ENCODE measurements at places on chromosomes 1 and 21.

DNA sequence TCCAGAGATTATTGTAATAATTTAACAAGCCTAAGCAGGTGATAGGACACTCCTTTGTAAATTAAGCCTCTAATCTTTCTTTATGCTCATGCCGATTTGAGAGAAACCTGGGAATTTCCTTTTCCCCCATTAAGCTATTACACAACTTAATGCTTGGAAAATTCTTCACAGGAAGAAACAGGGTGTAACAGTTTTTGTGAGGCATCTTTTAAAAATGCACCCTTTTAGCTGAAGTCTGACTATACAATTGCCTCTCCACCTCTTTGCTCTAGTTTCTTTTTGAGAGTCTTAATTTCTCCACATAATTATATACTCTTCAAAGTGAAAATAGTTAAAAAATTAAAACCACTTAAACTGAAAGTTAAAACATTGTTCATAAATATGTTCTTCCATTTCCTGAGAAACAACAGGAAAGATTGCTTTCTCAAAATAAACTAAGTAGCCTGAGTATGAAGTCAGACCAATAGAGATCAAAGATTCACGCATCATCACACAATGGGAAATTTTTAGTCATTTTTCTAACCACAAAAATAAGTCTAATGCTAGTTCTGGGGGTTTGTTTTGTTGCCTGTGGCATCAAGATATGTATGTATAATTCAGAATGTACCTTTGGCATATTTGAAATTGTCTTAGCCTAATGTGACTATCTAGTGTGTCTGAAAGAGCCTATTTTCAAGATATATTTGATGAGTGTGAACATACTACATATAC lies 34.7 kb downstream of the LRRC8D start:
- DNase-seq: no peak

DNA sequence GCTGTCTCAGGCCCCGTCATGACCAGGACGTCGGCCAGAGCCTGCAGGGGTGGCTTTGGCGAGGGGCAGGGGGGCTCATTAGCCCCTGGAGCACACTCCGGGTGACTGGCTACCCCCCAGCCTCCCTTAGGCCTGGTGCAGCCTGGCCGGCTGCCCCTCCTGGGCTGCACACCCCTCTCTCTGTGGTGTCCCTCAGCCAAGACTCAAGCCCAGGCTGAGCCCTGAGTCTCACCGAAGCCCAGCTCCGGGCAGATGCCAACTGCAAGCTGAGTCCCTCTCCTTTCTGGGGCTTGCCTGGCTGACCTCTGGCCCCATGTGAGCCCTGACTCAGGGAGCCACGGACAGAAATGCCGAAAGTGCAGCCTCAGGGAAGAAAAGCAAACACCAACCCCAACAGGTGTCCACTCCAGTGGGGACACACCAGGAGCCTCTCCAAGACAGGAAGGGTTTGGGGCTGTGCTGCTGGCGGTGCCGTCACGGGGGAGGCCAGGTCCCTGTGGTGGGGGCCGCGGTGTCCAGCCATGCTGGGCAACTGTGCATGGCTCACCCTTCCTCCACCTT lies 5.3 kb upstream of the IBA57 start:
- DNase-seq: no peak

- DNase-seq: no peak
Measured at GRCh38 chr21:33668180-33668579, 25.9 kb downstream of the ITSN1 start.

GRCh38 chr1:231866392-231867331 lies 240.1 kb downstream of the DISC1 start:
- DNase-seq: peak; percentile 8

DNA sequence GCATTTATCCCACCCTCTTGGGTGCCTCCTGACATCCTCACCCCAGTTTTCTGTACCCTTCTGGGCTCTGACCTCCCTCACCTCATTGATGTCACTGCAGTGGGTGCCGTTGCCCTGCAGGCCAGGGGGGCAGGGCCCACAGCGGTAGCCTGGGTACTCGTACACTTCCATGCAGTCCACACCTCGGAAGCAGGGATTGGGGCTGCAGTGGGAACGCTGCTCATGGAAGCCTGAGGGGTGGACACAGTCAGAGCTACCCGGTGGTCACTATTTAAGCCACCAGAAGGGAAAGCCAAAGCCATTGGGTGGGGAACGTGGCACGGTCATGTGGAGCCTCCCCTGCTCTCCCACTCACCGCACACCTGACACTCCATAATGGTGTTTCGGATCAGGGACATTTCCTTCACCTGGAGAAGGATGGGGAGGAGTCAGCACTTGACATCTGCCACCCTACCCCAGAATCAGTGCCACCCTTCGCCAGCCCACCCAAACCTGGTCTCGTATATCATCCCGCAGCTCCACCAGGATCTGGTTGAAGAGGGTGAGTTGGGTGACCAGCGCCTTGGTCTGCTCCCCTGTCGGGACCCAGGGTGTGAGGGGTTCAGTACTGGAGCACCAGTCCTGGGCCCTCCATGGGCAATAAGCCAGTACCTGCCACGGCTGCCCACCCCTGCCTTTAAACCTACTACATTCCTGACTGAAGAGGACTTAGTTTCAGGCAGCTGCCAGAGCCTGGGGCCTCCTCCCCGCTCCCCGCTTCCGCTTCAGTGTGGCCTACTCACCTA lies 4.8 kb downstream of the THBS3 start:
- no peak for DNase-seq

GRCh38 chr1:186059752-186060151 lies 315.3 kb downstream of the TPR start:
- no peak for DNase-seq

- no peak for DNase-seq
Measured at GRCh38 chr1:3956527-3957170, 56.6 kb upstream of the C1orf174 start.

GRCh38 chr1:63784489-63785390 lies 10.9 kb downstream of the ROR1 start:
- DNase-seq: no peak

DNA sequence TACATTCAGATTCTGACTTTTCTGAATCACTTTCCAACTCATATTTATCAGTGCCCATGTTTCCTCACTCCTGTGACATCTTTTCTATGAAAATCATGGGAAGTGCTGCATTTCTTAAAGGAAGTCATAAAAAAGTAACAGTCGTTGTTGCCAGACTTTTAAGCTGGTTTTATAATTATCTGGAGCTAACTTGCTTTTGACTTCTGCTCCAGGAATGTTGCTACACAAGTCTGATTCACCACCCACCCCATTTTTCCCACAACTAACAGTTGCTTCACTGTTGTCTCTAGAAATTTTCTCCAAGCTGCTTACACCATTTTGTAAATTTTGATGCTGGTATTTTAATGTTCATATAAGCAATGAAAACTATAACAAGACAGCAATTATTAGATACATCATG lies 12.2 kb downstream of the FCRLB start:
- DNase-seq: no peak

DNA sequence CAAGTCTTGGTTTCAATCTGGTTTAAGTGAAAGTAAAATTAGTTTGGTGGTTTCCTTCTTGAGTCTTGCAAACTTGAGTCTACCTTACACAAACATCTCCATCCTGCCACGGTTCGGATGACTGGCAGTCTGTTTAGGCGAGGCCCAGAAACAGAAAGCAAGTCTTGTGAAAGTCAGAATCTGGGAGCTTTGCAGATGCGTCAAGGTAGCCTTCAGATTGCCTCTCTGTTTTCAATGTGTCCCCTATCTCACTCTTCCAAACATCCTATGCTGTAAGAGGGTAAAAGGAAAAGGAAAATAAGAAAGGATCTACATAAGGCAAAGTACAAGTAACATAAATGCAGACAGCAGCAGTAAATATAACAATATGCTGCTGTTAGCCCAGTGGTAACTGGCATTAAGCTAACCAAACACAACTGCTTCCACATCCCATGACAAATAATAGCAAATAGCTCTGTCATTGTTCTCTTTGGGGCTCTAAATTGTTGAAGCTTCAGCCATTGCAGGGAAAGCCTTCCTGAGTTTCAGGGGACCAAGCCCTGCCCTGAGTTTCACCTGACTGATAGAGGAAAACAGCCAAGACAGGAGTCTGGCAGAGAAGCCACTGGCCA lies 26.2 kb upstream of the C1orf105 start:
- peak; percentile 36 for DNase-seq

DNA sequence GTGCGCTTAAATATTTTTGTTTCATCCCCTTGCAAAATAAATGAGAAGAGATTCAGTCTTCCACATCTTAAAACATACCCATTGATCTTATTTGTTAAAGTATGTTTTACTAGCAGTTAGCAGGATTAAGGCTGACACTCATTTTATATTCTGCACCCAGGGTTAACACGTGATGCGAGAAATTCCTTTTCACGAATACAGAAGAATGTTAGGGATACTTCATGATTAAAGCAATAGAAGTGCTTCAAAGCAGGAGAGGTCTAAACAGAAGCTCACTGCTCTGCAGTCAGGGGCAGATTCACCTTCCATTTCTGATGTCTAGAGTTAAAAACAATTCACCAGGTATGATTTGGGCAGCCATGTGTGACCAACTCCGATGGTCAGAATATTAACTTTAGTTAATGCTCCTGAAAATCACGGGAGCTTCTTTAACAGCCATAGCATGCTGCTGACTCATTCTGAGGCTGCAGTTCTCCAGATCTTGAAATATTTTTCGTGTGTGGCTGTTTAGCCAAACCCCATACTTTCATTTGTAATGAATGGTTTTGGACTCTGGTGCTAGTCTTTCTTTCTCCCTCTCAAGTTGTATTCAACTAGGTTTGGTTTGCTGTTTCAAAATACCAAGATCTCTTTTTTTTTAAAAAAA lies 19.7 kb downstream of the BCAR3 start:
- DNase-seq: no peak

DNA sequence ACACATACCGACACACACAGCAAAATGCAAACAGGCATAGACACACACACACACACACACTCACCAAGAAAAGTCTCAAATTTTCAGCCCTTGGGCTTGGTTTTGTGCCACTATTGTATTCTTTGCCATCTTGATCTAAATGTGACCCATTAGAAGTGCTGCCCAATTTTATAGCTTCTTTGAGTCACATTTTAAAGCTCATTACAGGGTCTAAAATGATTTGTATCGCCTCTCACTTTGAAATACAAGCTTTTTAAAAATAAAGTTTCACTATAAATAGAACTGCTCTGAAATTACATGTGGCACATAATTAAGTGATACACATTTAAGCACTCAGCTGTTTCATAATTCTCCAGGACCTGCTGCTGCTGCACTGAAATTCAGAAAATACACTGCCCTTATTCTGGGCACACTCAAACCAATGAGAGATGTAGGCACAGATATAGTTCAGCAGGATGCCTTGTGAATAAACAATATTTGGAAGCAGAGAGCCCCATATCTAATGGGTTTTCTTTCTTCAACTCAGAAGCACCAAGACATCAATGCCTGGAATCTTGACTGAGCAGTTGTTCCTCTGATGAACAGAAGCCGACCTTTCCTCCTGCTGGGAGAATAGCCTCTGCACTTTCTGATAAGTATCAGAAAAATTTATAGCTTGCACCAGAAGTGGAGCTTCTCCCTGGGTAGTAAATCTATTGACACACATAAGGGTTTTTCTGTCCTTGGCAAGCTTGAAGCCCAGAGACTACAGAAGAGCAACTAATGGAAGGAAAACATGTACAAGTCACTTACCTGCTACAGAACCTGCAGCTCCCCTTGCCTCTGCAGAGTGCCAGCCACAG lies 37.0 kb upstream of the PLPPR4 start:
- no peak for DNase-seq

GRCh38 chr1:171438441-171438840 lies 46.9 kb upstream of the PRRC2C start:
- no peak for DNase-seq

- no peak for DNase-seq
Measured at GRCh38 chr1:17588048-17588871, 48.8 kb downstream of the ARHGEF10L start.

DNA sequence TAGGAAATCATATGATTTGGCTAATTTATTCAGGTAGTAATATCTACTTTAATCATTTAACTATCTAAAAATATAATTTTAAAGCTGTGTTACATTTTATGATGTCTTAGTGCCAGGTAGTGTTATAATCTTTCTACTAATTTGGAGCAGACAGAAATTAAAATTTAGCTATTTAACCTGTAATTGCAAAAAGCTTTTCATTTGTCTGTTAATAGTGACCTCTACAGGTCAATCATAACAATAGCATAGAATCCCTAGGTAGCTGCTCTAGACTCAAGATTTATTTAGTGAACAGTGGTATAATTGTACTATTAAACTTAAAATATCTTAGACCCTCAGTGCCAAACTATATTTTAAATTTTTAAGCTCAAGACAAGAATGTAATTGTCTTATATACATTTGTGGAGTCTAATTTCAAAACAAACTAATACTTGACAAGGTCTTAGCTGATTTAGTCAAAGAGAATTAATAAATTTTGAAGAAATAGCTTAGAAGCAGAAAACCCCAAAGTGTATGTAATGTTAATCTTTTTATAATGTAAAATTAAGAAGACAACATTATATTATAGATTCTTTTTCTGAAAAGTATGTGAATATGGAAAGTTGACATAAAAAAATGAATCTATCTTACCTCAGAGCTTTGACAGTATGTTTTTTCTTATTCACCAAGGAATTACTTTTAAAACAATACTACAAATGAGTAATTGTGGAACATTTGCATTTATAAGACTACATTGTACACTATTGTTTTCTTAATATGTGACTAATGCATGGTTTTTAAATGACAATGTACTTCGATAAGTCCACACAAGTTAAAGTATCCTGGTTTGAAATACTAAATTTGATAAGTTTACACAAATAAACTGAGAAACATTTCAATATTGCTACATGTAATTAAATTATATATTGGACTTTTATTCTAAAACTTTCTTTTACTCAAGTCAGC lies 64.1 kb upstream of the RNPC3 start:
- DNase-seq: no peak

DNA sequence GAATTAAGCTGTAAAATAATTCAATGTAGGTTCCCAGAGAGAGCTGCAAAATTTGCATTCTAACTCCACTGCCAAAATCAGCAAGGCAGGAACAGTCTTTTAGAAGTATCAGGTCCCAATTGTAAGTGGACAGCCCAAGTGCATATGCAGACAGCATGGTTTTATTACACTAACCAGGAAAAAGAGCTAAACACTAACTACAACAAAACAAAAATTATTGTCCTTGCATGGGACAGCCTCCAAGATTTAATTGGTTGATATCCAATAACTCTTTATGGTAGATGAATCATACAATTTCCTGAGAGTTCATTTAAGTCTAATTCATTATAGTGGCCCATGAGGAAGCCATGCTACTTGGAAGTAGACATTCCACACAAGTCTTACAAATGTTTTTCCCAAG lies 154.3 kb upstream of the ZNF648 start:
- DNase-seq: no peak

GRCh38 chr1:192810253-192810880 lies 1.5 kb downstream of the RGS2 start:
- no peak for DNase-seq

DNA sequence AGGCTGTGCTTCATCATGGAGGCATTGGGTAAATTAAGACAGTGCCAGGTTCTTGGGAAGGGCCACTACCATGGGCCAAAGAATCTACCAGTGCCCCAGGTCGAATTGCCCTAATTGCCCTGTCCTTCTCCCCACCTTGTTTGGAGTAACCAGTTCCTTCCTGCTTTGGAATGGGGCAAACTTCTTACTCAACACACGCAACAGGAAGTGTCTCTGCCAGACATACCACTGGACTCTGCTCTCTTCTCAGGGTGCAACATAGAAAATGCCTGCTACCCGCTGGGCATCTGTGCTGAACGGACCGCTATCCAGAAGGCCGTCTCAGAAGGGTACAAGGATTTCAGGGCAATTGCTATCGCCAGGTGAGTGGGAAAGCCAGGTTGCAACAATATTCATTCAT lies 15.8 kb downstream of the CDA start:
- DNase-seq: no peak

GRCh38 chr1:168613691-168614231 lies 37.4 kb downstream of the XCL1 start:
- no peak for DNase-seq

GRCh38 chr1:174266476-174266875 lies 107.2 kb downstream of the RABGAP1L start:
- no peak for DNase-seq
